ENCODE measurements at places on chromosomes 6 and 20.
A peak's percentile ranks its signal among the peaks of the same experiment; 100 is the strongest.

DNA sequence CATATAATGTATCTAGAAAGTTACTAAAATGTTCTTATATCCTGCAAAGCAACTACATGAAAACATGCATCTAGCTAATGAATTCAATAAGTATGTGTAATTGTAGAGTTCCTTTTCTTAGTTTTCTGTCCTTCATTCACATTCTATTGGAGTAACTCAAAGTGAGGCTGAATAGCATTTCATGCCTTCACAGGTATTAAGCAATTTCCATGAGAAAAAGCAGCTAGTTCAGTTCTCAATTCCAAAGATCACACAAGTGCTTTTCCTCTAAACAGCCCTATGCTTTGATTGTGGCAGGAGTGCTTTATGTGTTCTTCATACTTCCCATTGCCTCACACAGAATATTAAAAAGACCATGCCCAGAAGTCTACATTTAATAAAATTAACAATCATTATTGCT, 274.9 kb downstream of the RFPL4B start:
- no peak for DNase-seq

GRCh38 chr6:135086414-135086764, 31.8 kb upstream of the HBS1L start:
- DNase-seq, result no peak

DNA sequence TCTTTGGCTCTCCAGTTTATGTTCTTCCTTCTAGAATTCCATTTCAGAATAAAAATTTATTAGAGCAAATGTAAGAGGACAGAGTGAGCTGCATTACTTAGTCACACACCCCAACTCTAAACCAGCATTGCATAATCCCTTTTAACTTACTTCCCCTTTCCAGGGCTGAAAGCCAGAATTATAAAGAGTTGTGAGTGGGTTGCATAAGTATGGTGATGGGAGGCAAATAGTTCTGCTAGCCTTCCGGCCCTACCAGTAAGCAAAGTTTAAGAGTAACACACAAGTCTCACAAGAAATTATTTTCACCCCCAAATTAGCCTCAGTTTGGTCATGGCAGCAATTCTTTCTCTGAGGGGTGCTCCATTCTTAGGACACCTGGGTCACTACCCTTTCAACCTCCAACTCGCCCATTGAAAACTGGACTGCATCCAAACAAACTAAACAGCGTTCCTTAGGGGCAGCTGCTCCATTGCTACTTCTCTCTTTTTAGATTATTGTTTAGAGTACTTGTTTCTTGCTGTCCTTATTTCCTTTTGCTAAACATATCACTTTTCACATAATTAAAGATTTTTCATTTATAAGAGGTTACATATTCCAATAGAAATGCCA, 1.6 kb downstream of the KIAA0408 start:
- no peak for DNase-seq

DNA sequence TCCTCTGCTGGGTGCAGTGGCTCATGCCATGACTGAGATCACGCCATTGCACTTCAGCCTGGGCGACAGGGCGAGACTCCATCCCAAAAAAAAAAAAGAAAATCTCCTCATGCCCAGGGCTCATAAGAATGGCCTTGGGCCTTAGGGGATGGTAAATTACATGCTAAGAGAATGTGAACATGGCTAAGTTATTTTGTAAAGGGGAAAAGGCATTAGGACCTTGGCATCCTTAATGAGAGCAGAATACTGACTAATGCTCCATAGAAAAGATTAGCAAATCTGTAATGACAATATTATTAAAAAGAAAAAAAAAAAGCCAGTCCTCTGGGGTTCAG, 12.6 kb upstream of the SHLD1 start:
- DNase-seq, result no peak

GRCh38 chr6:153085239-153085638, 45.8 kb downstream of the RGS17 start:
- DNase-seq, result no peak

DNA sequence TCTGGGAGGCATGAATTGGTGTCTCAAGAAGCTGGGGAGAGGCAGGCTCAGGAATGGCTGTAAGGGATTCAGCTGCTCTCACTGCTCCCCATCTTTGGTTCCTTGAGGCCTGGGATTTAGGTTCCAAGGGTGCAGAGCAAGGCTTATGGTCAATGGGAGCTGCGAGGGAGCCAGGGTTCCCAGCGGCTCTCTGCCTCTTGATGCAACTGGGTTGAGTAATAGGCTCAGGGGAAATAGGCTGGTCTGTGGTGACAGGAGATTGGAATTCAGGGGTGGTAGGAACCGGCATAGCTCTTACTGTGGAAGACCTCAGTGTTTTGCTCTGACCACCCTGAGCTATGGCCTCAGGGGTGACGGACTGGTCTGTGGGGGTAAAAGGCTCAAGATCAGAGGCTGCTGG, 13.0 kb upstream of the NRM start:
- DNase-seq, result no peak

DNA sequence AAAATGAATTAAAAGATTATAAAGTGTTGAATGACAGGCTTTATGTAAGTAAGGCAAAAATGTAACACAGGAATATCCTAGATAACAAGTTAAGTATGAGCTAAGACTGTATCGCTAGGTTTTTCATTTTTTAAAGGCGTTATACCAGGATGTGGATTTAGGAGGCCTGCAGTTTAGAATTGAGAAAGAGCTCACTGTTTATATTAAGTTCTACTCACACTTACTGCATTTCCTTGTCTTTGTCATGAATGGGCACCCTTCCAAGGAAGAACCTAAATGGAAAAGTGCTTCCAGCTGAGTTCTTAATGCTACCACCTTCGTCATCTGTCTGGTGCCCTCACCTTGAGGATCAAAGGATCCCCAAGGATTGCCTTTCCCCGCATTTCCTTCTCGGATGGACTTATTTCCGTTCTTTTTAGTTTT, 148.7 kb downstream of the SOX4 start:
- no peak for DNase-seq

DNA sequence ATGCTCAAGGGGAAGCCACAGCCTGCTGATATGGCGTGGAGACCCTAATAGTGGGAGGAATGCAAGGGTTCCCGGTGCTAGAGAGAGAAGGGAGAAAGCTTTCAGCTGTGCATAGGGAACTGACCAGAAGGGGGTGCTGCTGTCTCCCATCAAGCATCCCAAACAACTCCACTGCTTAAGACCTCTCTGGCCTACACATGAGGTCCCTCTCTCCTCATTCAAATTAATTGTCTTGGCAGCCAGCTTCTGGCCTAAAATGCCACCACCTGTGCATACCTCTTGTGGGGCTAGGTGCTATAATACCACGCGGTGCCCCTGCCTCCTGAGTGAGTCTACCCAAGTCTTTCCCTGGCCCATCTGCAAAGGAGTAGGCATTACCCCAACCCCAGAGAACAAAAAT, 14.5 kb downstream of the ADISSP start:
- DNase-seq, result peak; percentile 33

GRCh38 chr20:1205802-1206201, 2.5 kb downstream of the C20orf202 start:
- DNase-seq, result no peak

- DNase-seq, result no peak
These were observed 7.5 kb upstream of the GGTLC1 start for GRCh38 chr20:23995905-23996666.

DNA sequence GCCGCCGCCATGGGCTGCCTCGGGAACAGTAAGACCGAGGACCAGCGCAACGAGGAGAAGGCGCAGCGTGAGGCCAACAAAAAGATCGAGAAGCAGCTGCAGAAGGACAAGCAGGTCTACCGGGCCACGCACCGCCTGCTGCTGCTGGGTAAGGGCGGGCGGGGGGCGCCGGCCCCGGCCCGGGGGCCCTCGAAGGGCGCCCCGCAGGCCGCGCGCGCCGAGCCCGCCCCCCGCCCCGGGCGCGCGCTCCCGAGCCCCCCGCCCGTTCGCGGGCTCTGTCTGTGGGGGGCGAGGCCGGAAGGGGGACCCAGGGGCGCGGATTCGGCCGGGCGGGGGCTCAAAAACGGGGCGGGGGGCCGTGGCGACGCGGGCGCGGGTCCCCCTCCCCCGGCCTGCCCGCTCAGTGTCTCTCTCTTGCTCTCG, 39.2 kb downstream of the GNAS start:
- DNase-seq, result no peak

DNA sequence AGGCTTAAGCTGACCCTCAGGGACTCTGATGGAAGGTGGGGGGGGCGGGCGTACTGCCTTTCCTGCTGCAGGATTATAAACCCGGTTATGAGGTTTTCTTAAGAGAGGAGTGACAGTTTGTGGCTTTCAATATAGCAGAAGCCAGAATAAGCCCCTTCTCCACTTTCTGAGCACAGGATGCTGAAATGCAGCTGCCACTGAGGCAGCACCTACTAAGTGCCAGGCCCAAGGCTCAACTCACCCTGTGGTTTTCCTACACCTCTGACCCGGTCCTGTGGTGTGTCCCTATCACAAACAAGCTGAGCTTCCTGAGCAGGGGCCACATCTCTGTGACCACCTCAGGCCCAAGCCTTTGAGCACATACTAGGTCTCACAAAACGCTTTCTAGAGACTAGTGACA, 59.6 kb upstream of the NFATC2 start:
- DNase-seq, result no peak

- peak; percentile 67 for DNase-seq
These were observed 4.1 kb upstream of the PREX1 start for GRCh38 chr20:48831718-48832404.

GRCh38 chr6:113591896-113592827, 265.0 kb upstream of the MARCKS start:
- DNase-seq, result no peak

- DNase-seq, result no peak
These were observed 116.2 kb downstream of the ME1 start for GRCh38 chr6:83314693-83315092.

GRCh38 chr6:4067673-4068072, 11.3 kb downstream of the FAM217A start:
- no peak for DNase-seq

DNA sequence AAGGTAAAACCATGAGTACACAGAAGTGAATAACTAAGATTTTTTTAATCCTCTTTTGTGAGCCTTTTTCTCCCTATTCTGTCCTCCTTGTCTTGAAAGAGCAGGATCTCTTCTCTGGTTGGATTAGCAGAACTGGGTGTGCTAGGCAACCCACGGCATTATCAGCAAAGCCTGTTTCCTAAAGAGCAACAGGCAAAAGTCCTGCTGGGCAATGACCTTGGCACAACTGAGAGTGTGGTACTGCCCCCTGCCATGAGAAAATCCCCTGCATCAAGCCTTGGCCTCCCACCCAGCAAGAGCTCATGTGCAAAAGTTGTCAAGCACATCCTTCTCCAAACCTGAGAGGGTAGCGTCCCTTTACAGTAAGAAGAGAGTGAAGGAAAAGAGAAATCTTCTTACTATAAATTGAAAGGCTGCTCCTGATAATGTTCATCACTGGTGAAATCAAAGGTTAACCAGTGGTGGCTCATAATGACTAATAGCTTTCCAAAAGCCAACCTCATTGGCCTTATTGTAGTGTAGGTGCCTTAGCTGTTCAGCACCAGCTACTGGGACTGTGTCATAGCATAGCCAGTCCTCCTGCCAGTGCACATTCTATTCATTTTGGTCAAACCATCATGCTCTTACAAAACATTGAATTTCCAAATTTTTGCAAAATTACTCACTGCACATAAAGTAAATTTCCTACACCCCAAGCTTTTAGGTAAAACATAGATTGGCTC, 17.1 kb downstream of the KIF6 start:
- DNase-seq, result no peak

- no peak for DNase-seq
These were observed 180.2 kb downstream of the TFAP2B start for GRCh38 chr6:50998905-50999304.

DNA sequence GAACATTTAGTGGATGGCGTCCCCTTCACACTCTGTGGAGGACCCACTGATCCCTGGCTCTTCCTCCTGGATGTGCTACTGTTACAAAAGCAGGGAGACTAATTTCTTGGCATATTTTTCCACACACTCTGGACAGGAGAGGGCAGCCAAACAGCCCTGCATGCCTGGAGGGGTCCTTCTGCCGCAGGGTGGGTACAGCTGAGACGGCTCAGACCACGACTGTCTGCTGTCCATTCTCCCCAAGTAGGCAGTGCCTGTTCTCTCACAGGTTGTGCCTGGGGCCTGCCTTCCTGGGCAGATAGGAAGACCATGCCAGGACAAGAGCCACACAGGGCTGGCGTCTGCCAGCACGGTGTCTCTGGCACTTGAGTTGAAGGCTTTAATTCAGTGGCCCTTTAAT, 260.1 kb downstream of the FOXC1 start:
- no peak for DNase-seq
